Psoas muscle (tissue), 8 donors: ENCODE measurements at places on chromosomes 16 and 17. TPM values are rescaled to one million over a fixed set of nuclear protein-coding genes. Genes with fewer than 3 reads are reported as not detected.

Gene ST6GALNAC1
- polyA plus RNA-seq = 0.58 TPM

Gene HOXB5
- polyA plus RNA-seq = 0.30 TPM

Gene KRTAP9-9
- polyA plus RNA-seq = not detected

DNA sequence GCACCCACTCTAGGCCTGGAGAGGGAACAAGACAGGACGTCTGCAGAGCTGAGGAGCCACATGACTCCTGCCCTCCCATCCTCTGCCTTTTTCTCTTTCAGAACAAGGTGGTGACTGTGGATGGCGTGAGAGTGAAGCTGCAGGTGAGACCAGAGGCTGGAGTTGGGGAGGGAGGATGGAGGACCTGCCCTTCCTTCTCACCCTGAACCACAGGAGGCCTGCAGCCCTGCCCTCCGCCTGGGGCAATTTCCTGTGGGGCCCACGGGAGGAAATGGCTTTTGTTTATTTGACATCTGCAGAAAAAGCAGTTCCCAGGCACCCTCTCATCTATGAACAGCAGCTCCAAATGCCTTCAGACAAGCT, 5.1 kb downstream of the RAB37 start:
- no peak for DNase-seq

GRCh38 chr16:73306901-73307413, 259.0 kb upstream of the ZFHX3 start:
- DNase-seq = no peak

DNA sequence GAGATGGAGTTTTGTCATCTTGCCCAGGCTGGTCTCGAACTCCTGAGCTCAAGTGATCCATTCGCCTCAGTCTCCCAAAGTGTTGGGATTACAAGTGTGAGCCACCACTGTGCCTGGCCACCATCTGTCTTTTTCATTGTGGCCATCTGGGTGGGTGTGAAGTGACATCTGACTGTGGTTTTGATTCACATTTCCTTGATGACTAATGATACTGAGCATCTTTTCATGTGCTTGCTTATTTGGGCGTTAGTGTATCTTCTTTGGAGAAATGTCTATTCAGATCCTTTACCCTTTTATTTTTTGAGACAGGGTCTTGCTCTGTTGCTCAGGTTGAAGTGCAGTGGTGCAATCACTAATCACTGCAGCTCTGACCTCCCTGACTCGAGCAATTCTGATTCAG, 53.9 kb upstream of the ERN1 start:
- DNase-seq = no peak
